ENCODE measurements at places on chromosomes 1 and 21.
A peak's percentile ranks its signal among the peaks of the same experiment; 100 is the strongest.

DNA sequence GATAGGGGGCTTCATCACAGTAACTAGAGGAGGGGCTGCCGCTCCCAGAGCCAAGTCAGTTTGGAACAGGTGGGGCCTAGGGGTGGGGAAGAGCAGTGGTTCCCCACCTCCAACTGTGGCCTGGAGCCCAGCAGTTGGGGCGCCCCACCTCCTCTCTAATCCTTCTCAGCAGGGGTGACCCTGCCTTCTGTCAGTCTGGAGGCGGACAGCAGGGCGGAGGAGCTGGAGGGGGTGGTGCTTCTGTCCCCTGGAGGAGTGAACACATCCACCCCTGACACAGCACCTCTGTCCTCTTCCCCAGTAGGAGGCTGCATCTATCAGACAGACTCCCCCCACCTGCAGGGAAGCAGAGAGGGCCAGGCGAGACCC, 73.8 kb downstream of the MRPL37 start:
- no peak for DNase-seq

DNA sequence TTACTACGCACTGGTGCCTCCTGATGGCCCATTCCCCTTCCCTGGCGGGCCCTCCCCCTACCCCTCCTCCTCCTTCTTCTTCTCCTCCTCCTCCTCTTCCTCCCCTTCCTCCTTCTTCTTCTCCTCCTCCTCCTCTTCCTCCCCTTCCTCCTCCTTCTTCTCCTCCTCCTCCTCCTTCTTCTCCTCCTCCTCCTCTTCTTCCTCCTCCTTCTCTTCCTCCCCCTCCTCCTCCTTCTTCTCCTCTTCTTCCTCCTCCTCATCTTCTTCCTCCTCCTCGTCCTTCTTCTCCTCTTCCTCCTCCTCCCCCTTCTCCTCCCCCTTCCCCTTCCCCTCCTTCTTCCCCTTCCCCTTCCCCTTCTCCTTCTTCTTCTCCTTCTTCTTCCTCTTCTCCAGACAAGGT, 64.7 kb upstream of the COG2 start:
- no peak for DNase-seq

DNA sequence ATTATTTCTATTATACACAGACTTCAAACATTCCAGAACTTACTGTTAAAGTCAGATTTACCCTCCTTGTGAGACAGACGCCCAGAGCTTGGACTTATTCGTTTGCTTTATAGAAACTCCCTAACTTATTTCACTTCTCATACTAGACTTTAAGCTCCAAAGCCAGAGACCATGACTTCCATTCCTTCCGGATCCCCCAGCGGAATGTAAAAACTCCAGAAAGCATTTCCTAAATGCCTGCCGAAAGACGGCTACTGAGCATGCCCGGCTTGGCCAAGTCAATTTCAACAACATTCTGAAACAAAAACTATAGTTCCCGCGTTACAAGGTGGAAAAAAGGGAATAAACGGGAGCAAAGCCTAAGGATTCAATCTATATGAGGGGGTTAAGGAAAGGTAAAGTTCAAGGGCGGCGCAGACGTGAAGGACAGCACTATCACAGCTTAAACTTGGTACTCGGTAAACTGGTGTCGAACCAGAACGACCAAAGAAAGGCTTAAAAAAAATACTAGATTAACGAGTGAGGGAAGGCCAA, 1.1 kb downstream of the USP48 start:
- no peak for DNase-seq

DNA sequence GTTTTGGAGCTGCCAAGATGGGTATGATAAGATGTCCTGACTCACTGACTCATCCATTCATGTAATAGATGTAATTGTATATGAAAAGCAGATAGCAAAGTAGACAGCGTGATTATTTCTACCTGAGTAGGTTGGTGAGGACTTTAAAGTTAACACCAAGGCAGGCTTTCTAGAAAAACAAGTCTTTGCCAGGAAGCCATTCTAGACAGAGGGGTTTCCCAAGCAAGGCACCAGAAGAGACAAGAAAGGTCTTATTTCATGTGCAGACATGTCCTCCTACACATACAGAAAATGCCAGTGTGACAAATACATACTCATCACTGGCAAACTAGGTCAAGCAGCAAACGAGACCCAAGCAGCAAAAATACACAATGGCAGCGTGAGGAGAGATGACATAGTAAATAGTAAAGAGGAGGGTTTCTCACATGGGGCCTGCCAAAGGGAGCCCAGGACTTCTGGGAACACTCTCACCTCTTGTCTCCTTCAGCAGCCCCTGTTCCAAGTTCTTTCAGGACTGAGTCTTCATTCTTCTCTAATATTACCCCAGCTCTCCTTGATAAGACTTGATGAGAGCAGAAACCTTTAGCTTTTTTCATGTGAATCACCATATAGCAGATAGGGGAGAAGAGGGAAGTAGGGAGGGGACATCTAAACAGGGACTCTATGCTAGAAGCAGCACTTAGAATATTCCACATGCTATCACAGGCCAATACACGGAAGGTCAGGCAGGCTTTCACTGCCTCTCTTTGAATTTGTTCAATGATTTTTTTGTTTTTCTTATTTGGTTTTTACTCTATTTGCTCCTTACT, 114.6 kb upstream of the ATP1B1 start:
- DNase-seq, result no peak

DNA sequence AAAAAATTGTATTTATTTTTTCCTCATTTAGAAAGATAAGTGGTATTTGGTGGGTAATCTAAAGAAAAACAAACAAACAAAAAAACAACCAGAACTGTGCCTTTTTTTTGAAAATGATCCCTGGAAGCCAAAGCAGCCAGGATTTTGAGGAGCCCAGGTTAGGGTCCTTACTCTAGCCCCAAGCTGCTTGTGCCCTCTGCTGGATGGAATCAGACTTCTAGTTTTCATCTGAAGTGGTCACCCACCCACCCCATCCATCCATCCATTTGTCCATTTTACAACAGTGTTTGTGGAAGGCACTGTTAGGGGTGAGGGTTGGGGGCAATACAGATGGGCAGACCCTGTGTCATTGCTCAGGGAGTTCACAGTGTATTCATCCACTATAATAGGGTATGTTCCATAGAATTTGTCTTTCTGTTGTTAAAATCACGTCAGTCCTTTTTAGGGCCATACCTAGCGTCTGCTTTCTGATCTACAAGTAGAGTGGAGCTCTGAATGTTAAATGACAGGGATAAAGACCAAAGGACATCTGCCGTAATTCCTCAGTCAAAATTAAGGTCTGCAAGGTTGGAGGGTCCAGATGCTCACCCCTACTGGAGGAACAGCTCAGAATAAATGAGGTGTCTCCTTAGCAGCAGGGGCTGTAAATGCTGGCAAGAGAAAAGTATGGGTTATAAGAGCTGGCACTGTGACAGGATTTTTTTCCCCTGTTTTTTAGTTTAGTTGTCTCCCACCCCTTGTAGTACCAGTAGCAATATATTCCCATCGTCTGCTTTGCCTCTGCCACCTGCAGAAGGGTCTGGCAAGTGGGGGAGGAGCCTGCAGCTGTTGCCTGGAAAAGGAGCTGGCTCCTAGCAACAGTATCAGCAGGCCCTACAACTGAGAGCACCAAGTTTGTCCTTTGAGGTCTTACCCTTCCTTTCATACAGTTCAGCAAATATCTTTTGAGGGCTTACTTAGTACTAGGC, 3.2 kb downstream of the LRRC42 start:
- DNase-seq, result no peak

DNA sequence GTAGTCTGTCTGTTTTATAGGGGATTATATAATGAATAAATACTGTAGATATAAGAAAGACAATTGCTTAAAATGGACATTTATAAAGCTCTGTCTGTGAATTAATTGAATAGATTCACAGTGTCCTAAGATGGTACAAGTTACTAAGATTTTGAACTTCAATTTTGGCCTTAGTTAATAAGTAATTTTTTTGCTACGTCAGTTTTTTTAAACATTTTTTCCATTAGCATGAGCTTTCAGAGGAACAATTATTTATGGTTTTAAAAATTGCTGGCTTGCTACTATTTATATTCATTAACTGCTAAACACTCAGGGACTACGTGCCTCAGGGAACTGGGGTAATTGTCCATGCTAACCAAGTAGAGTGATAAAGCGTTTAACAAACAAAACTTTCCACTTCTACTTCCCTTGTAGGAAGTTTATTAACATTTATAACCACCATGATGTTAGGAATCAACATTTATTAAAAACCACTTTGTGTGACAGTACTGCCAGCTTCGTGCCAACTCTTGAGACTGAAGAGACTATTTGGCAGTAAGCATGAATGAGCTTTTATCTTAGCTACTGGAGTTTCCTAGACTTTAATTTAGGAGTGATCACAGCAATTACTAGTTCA, 65.4 kb upstream of the PTGS2 start:
- no peak for DNase-seq

DNA sequence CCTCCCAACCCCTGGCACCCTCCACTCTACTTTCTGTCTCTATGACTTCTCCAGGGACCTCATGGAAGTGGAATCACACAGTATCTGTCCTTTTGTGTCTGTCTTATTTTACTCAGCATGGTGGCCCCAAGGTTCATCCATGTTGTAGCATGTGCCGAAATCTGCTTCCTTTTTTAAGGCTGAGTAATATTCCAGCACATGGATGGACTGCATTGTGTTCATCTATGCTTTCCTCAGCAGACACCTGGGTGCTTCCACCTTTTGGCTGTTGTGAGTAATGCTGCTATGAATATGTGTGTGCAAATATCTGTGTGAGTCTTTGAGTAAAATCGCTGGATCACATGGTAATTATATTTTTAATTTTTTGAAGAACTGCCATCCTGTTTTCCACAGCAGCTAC, 1.6 kb upstream of the PFKL start:
- DNase-seq, result no peak

DNA sequence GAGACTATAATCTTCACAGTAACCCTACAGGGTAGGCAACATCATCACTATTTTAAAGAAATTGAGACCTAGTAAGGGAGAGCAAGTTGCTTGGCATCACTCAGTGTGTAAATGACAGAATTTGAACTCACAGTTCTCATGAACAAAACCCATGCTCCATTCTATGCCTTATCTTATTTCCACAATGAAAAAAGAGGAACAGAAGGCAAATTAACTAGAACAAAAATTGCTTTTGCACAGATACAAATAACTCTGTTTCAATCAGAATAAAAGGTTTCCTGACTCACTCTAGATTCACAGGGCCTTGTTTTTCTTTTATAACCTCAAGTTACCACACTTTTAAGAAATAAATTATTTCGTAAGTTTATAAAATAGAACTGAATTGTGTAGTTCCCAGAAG, 90.1 kb downstream of the UCHL5 start:
- no peak for DNase-seq

GRCh38 chr1:3852091-3852490, 4.9 kb downstream of the CEP104 start:
- DNase-seq, result no peak

GRCh38 chr1:35727434-35728040, 8.9 kb upstream of the C1orf216 start:
- DNase-seq, result no peak

DNA sequence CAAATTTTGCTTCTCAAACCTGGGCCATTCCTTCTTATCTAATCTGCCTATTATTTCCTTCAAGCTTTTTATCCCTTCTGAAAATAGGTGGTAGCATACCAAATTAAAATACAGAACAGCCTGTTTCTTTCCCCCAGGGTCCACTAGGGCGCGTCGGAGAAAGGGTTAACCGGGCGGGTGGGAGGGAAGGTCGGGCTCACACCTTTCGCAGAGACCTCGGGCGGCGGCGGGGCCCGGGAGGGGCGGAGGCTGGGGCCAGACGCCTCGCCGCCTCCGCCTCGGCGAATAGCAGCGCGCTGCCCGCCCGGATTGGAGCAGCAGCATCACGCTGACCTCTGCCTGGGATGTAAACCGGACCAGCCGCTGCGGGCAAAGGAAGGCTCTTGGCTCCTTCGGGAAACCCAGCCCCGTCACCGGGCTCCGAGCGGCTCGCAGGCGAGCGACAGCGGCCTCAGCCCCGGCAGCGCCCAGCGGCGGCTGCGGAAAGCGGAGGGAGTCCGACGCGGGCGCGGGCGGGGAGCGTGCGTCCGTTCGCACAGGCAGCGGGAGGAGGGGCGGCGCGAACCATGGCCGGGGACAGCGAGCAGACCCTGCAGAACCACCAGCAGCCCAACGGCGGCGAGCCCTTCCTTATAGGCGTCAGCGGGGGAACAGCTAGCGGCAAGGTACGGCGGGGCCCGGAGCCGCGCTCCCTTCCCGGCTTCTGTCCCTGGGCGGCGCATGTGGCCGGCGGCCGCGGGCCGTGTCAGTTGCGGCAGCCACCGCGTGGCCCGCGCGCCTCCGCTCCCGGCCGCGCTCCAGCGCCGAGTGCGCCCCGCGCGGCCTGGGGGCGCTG, at the start of gene UCK2:
Gene UCK2 (plus strand): TSS at position 347 of the 835 bp plus-strand sequence. CDS start 220 bp downstream, at position 567.
- DNase-seq, result peak; percentile 89

GRCh38 chr1:65724151-65724550, 68.5 kb upstream of the PDE4B start:
- no peak for DNase-seq

DNA sequence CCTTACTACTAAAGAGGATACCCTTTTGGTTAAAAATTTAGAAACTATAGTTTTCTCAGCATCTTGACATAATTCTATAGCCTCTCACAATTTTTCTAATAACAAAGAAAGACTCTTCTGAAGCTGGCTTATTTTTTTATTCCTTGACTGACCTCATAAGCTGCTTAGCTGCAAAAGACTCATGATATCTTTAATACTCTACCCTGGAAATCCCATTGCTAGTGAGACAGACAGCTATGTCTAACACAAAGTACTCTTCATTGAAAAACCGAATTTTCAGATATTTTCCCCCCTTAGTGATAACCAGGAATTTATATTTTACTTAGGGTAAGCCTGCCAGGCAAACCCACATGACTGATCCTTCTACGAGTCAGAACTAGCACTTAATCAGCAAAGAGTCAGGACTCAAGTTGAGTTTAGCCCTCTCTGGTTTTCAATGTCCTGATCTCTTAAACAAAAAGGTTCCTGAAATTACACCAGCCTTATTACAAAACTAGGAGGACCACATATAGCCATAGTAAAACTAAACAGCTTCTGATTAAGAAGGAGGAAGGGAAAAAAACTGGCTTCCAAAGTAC, 56.9 kb downstream of the ENAH start:
- no peak for DNase-seq

DNA sequence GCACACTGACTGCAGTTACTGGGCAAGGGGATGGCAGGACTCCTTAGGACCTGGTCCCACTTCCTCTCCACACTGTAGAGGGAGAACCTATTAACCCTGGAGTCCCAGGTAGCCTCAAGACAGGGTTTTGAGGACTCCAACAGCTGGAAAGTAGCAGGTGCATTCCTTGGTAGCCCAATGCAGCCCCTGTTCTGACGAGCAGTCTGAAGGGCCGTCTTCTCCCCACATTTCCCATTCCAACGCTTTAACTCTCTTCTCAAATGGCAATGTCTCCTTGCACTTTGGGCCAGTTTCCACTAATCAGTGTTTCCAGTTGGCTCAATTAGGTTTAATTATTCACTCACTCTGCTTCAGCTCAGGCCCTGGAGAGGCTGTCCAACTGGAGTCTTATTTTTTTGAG, 8.8 kb upstream of the INPP5B start:
- DNase-seq, result no peak

- no peak for DNase-seq
Observed at GRCh38 chr1:1361233-1361981, 3.1 kb upstream of the MXRA8 start.

DNA sequence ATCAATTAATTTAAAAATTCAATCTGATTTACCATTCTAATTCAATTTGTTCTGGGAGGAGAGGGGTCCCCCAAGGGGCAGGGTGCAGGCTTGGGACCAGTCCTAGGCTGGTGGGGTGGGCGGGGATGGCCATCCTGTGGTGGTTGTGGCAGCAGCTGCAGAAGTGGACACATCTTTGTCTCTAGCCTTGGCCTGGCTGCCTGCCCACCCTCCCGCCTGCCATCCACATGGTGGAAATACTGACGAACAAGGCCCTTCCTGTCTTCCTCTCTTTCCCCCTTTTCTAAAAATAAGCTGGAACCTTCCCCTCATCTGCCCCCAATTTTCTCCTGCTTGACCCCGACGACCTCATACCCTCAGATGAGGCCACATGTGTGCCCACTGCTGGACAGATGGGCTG, 130.9 kb downstream of the FOXD2 start:
- no peak for DNase-seq

Measured in left forelimb (tissue), 1 donor.